PC-3 (cell line): ENCODE measurements at places on chromosomes 7 and 10. TPM values are rescaled to one million over a fixed set of nuclear protein-coding genes. Genes with fewer than 3 reads are reported as not detected.

Gene ITGA8
- total RNA-seq, result not detected in 2 replicates

DNA sequence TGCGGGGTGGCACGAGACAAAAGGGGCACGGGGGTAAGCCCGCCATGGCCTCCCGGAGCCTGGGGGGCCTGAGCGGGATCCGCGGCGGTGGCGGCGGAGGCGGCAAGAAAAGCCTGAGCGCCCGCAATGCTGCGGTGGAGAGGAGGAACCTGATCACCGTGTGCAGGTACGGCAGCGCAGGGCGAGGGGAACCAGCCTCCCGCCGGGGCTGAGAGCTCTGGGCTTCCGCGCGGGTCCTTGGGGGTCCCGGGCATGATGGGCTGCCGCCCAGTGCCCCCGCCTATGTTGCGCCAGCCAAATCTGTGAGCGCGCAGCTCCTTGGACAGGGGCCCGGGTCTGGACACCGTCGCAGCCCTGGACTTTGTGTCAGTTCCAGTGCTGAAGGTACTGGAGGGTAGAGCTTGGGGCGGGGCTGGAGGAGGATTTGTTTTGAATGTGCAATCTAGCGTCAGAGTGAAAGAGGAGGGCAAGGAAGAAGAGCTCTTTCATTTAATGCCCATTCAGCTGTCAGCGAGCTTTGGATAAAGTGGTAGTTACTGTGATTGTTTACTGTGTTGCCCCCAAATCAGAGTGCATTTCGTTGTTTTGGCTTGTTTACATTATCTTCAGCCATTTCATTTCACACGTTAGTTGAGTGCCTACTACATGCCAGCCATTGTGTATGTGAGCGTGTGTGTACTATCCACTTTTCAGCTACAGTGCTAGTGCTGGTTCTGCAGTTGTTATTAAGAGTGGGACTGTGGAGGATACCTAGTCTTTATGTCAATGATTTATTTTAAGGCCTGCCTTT, 777 bp downstream of the RUNDC3B start:
- H3K4me3 ChIP-seq, result peak overlapping the region; percentile 72
- H3K27me3 ChIP-seq, result peaks cover 13% of the 10 kb centered on the region; the same call in 1 of the 2 replicates
- no peak for DNase-seq
- peaks cover 10% of the 10 kb centered on the region for H3K4me1 ChIP-seq

Gene UTF1
- not detected in 2 replicates for total RNA-seq

DNA sequence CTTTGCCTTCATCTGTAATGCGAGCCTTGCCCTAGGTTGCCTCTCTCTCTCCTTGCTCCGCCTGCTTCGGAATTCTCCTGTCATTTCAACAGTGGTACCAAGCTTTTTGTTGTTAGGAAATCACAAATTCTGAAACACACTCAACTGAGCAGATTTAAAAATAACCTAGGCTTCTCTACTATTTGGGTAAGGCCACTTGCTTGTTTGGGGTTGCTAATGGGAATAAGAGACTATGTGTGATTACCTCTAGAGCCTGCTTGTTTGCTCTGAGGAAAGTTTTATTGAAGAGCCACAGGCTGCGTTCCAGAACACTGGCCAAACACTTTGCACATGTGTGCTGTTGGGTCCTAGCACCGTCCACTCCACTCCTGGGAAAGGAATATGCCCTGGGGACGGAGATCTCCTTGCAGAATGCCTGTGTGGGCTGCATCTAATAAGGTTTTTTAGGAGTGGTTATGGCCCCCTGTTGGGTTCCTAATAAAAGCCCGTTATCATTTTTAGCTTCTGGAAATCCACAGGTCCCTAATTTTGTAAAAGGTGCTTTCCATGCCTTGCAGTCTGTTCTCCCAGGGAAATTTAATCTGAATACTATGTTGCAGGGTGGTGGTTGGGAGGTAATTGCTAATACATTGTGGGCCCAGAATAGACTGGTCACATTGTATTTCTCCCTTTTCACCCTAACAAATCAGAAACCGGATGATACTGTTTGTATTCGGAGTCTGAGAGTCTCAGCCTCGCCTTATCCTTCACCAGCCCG, 68.7 kb upstream of the KLF6 start:
- H3K36me3 ChIP-seq, result no peaks in the 10 kb centered on the region
- peak overlapping the region; percentile 91 for H3K27ac ChIP-seq
- peak; percentile 48 for DNase-seq
- no peak overlapping the region for H3K4me3 ChIP-seq

Gene CDHR3
- total RNA-seq, result 5.9 and 9.8 TPM in 2 replicates

Gene TLL2
- total RNA-seq, result 0.18 TPM in 1 of 2 replicates, not detected in the other

DNA sequence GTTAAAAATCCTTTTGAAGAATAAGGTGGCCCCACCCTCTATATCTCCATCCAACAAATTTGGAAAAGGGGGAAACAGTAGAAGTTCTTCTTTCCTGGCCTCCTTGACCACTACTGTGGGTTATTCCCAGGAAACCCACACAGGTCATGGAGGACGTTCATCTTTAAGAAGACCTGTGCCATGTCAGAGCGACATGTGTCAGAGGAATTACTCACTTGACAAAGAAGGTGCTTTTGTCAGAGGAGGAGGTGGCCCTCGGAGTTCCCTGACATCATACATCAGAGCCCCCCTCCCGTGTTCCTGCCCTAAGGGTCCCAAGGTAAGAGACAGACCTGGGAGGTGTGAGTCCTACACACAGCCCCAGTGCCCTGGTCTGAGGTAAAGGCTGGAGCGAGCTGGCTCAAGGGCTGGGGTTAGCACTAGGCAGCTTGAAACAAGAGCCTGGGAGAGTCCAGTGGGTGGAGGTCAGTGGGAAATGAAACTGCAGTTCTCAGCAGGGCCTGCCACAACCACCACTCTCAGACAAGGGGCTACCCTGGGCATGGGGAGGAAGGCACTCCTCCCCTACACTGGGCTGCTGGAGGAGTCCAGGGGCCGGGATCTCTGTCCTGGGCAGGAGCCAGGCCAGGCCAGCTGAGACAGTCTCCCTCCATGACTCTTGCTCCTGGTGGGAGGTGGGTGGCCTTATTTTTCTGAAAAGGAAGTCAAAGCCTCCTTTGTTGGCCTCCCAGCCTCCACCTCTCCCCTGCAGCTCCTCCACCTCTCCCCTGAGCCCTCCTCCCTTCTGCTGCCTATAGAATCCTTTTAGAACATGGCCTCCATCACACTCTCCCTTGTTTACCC, 21.8 kb upstream of the ZMIZ1 start:
- no peaks in the 10 kb centered on the region for H3K36me3 ChIP-seq
- no peak overlapping the region for H3K4me3 ChIP-seq
- H3K4me1 ChIP-seq, result peaks cover 27% of the 10 kb centered on the region
- H3K27ac ChIP-seq, result no peak overlapping the region
- peaks cover 17% of the 10 kb centered on the region for H3K27me3 ChIP-seq

Gene HACD1
- total RNA-seq, result 14.9 and 15.3 TPM in 2 replicates

DNA sequence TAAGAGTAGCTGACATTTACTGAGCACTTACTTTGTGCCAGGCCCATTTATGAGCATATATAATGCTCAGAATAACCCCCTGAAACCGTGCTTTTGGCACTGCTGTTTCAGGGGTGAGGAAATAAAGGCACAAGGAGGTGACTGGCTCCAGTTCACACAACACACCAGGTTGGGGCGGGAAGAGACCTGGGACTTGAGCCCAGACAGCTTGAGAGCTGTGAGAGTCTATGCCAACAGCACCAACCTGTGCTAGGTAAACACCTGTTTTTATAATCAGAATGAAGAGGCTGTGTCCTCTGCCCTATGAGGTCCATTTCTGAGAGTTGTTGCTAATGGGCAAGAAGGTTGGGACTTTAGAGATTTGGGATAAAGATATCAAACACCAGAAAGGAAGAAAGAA, 8.8 kb upstream of the AZGP1 start:
- no peaks in the 10 kb centered on the region for H3K4me1 ChIP-seq
- no peaks in the 10 kb centered on the region for H3K36me3 ChIP-seq
- H3K27ac ChIP-seq, result no peak overlapping the region
- DNase-seq, result no peak

DNA sequence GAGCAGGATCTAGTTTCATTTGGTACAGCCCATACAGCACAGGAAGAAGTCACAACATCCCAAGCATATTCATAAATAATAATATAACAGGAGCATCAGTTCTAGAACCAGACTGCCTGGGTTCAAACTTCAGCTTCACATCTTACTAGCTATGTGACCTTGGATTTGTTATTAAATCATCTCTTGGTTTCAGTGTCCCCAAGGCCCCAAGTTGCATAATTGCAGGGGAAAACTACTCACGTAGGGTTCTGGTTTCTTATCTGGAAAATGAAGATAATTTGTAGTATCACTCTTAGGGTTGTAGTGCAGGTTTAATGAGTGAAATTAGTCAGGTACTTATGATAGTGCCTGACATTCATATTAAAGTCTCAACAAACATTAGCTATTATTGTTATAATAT, 5.5 kb upstream of the IQUB start:
- peaks cover 24% of the 10 kb centered on the region for H3K4me1 ChIP-seq
- H3K36me3 ChIP-seq, result no peaks in the 10 kb centered on the region
- H3K4me3 ChIP-seq, result no peak overlapping the region
- DNase-seq, result no peak

Gene USP6NL
- 13.0 and 14.3 TPM in 2 replicates for total RNA-seq

GRCh38 chr10:123513870-123514269, 152.3 kb upstream of the GPR26 start:
- no peaks in the 10 kb centered on the region for H3K4me1 ChIP-seq
- H3K4me3 ChIP-seq, result no peak overlapping the region
- H3K27ac ChIP-seq, result no peak overlapping the region

GRCh38 chr7:38242814-38243213, 30.6 kb downstream of the TARP start:
- H3K27ac ChIP-seq, result no peak overlapping the region
- no peaks in the 10 kb centered on the region for H3K36me3 ChIP-seq
- DNase-seq, result no peak
- no peak overlapping the region for H3K4me3 ChIP-seq
- H3K27me3 ChIP-seq, result peaks cover 50% of the 10 kb centered on the region

GRCh38 chr7:105244594-105244993, 144.1 kb downstream of the SRPK2 start:
- no peaks in the 10 kb centered on the region for H3K4me1 ChIP-seq
- H3K27ac ChIP-seq, result no peak overlapping the region

- H3K4me3 ChIP-seq, result no peak overlapping the region
- DNase-seq, result no peak
- no peaks in the 10 kb centered on the region for H3K27me3 ChIP-seq
- H3K4me1 ChIP-seq, result peaks cover 7% of the 10 kb centered on the region; the same call in 1 of the 2 replicates
- peak overlapping the region; percentile 16 for H3K27ac ChIP-seq
Observed at GRCh38 chr10:36476399-36476798, 649.0 kb upstream of the ANKRD30A start.

Gene RGR
- total RNA-seq, result not detected in 2 replicates

DNA sequence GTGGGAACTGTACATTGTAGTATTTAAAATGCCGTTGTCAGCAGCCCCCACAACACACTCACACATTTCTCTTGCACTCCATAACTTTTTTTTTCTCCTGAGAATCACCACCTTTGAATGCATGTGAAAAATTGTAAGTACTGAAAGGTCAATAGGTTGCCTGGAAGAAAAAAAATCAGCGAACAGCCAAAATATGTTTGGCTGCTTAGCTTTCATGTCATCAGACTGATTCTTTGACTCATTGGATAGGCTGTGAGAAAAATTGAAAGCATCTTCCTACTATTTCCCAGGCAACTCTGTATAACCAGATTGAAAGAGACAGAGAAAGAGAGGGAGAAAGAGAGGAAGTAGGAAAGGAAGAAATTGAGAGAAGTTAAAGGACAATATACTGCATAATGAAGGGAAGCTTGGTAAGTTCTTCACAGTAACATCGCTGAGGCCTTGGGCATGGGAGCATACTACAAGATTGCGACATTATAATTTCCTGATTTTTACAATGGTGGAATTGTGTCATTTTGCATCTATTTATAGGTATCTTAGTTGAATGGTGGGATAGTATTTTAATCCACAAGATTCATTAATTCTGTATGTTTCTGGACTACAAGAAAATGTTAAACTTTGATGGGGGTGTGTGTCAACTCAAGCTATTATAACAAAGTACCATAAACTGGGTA, 249.3 kb upstream of the KCND2 start:
- no peak overlapping the region for H3K27ac ChIP-seq
- no peak for DNase-seq
- no peak overlapping the region for H3K4me3 ChIP-seq
- H3K27me3 ChIP-seq, result no peaks in the 10 kb centered on the region
- H3K4me1 ChIP-seq, result no peaks in the 10 kb centered on the region
- no peaks in the 10 kb centered on the region for H3K36me3 ChIP-seq

- no peak overlapping the region for H3K4me3 ChIP-seq
- H3K27ac ChIP-seq, result no peak overlapping the region
Observed at GRCh38 chr7:150969475-150969874, 8.6 kb downstream of the KCNH2 start.

- no peak for DNase-seq
- peaks cover 8% of the 10 kb centered on the region; the same call in 1 of the 2 replicates for H3K4me1 ChIP-seq
- no peaks in the 10 kb centered on the region for H3K27me3 ChIP-seq
Observed at GRCh38 chr7:135205850-135206249, 5.5 kb downstream of the WDR91 start.

- H3K27me3 ChIP-seq, result peaks cover 37% of the 10 kb centered on the region
- DNase-seq, result no peak
- H3K4me1 ChIP-seq, result no peaks in the 10 kb centered on the region
- H3K27ac ChIP-seq, result no peak overlapping the region
Observed at GRCh38 chr10:18400906-18401245, 250.5 kb downstream of the NSUN6 start.
